Neural progenitor cell (in vitro differentiated cells): ENCODE measurements at places on chromosomes 16 and 17. TPM values are rescaled to one million over a fixed set of nuclear protein-coding genes. Genes with fewer than 3 reads are reported as not detected.

MMP25 gene
- total RNA-seq = 0.58 and 0.62 TPM in 2 replicates

TMEM238L gene
- total RNA-seq = not detected in 2 replicates

CLEC3A gene
- not detected in 2 replicates for total RNA-seq

KRT40 gene
- total RNA-seq = not detected in 2 replicates

NEUROD2 gene
- not detected in 2 replicates for total RNA-seq

AANAT gene
- not detected in 2 replicates for total RNA-seq

CPPED1 gene
- 6.0 and 9.7 TPM in 2 replicates for total RNA-seq

SLC13A2 gene
- total RNA-seq = not detected in 2 replicates

ANKS4B gene
- 0.22 TPM in 1 of 2 replicates, not detected in the other for total RNA-seq

ZDHHC1 gene
- total RNA-seq = 1.5 and 2.2 TPM in 2 replicates

RFFL gene
- total RNA-seq = 20.6 and 22.3 TPM in 2 replicates

HOXB7 gene
- not detected in 2 replicates for total RNA-seq

SAT2 gene
- 34.6 and 56.6 TPM in 2 replicates for total RNA-seq

DNA sequence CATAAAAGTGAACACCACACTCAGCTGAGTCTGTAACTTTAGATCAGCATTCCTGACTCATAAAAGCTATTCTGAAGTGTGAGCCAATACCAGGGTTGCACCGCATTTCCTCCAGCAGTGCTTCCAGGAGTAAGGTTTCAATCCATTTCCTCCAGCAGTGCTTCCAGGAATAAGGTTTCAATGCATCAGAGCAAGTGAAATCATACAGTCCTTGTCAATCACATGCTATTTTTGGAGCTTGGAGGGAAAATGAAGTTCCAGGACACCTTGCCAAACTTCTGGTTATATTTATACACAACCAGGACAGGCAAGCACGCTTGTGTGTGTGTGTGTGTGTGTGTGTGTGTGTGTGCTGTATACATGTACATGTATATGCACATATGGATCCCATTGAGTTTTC is 327.6 kb downstream of the GRIN2A start:
- no peak overlapping the region for H3K27ac ChIP-seq
- H3K4me1 ChIP-seq = no peaks in the 10 kb centered on the region
- H3K27me3 ChIP-seq = no peaks in the 10 kb centered on the region
- H3K4me3 ChIP-seq = no peak overlapping the region

GRCh38 chr16:23966597-23967394 is 131.0 kb downstream of the PRKCB start:
- H3K4me1 ChIP-seq = peaks cover 9% of the 10 kb centered on the region
- no peak for DNase-seq
- no peaks in the 10 kb centered on the region for H3K27me3 ChIP-seq

DNA sequence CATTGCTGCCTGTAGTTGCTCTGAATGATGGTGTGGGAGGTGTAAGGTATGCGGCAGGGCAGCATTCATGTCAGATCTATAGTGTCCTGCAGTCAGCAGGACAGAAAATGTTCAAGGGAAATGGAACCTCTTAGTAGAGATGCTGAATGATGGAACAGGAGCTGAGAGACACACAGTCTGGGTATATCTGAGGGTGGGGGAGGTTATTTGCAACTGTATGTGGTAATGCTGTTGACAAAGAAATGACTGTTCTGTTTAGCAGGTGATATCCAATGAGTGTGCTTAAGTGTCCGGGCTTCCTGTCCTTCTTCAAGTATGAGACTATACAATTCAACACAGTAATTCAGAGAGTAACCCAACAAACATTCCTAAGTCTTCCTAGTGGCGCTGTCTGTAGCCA is 46.6 kb downstream of the STH start:
- no peak overlapping the region for H3K4me3 ChIP-seq
- H3K27ac ChIP-seq = peak overlapping the region; percentile 35
- H3K36me3 ChIP-seq = peaks cover 23% of the 10 kb centered on the region
- peaks cover 12% of the 10 kb centered on the region for H3K4me1 ChIP-seq
- DNase-seq = no peak

GRCh38 chr16:82625066-82625968 is 1.5 kb upstream of the CDH13 start:
- H3K27me3 ChIP-seq = peaks cover 62% of the 10 kb centered on the region
- peaks cover 18% of the 10 kb centered on the region for H3K4me1 ChIP-seq

DNA sequence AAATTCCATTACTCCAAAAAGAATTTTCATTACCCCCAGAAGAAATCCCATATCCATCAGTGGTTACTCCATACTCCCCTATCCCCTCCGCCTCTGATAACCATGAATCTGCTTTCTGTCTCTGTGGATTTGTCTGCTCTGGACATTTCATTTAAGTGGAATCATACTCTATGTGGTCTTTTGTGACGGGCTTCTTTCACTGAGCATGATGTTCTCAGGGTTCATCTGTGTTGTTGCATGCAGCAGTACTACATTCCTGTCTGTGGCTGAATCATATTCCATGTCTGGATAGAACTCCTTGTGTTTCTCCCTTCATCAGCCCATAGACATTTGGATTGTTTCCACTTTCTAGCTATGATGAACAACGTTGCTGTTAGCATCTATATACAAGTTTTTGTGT is 59.5 kb upstream of the IRX3 start:
- H3K27me3 ChIP-seq = no peaks in the 10 kb centered on the region
- H3K4me1 ChIP-seq = peaks cover 11% of the 10 kb centered on the region
- no peak overlapping the region for H3K4me3 ChIP-seq
- H3K27ac ChIP-seq = no peak overlapping the region
- no peaks in the 10 kb centered on the region for H3K36me3 ChIP-seq
- no peak for DNase-seq

DNA sequence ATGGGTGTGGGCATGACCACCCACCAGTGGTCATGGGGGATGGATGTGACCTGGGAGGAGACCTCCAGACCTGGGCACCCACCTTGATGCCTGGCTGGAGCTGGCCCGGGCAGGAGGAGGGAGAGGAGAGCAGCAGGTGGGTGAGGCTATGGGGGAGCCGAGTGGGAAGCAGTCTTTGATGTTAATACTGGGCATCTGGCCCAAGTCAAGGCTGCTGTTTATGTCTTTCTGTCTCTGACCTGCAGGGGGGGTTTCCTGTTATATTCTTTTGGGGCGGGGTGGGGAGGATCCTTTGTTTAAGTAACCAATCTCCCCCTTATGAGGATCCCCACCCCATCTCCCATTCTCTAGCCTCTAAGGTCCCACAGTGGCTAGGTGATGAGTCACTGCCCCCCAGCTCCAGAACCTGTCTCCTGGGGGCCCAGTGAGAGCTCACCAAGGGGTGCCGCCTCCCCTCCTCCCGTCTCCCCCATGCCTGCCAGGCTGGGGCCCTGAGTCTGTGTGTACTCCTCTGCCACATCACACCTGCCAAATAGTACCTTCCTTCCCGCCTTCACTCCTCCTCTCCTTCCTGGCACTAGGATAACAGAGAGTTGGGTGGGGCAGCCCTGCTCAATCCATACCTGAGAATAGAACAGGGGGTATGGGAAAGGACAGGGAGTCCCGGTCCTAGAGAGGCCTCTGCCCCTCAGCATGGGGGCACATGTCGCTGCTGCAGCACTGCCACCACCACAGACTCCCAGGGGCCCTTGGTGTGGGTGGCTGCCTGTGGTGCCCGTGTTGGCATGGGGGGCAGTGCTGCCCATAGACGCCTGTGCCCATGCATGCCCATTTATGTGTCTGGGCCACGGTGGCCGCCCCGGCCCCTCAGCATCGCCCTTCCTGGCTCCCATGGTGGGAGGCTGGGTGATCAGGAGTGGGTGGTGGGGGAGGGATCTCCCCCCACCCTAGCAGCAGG is 7.3 kb downstream of the THRA start:
- H3K27me3 ChIP-seq = no peaks in the 10 kb centered on the region
- H3K4me3 ChIP-seq = no peak overlapping the region
- no peaks in the 10 kb centered on the region for H3K36me3 ChIP-seq
- peaks cover 61% of the 10 kb centered on the region for H3K4me1 ChIP-seq

- no peak for DNase-seq
- H3K27ac ChIP-seq = no peak overlapping the region
- no peak overlapping the region for H3K4me3 ChIP-seq
- no peaks in the 10 kb centered on the region for H3K27me3 ChIP-seq
- no peaks in the 10 kb centered on the region for H3K36me3 ChIP-seq
Observed at GRCh38 chr17:35028531-35029262, 34.8 kb downstream of the RFFL start.

- no peak overlapping the region for H3K27ac ChIP-seq
- no peak overlapping the region for H3K4me3 ChIP-seq
- H3K27me3 ChIP-seq = peaks cover 52% of the 10 kb centered on the region
Observed at GRCh38 chr16:31200821-31201568, 1.6 kb downstream of the PYCARD start.

- H3K27ac ChIP-seq = no peak overlapping the region
- no peak for DNase-seq
- H3K4me3 ChIP-seq = no peak overlapping the region
Observed at GRCh38 chr16:88714420-88715302, 8.4 kb downstream of the CTU2 start.

GRCh38 chr16:50584033-50584722 is 36.0 kb downstream of the NKD1 start:
- no peak for DNase-seq
- no peak overlapping the region for H3K27ac ChIP-seq
- H3K27me3 ChIP-seq = peaks cover 22% of the 10 kb centered on the region
- peaks cover 11% of the 10 kb centered on the region for H3K4me1 ChIP-seq

DNA sequence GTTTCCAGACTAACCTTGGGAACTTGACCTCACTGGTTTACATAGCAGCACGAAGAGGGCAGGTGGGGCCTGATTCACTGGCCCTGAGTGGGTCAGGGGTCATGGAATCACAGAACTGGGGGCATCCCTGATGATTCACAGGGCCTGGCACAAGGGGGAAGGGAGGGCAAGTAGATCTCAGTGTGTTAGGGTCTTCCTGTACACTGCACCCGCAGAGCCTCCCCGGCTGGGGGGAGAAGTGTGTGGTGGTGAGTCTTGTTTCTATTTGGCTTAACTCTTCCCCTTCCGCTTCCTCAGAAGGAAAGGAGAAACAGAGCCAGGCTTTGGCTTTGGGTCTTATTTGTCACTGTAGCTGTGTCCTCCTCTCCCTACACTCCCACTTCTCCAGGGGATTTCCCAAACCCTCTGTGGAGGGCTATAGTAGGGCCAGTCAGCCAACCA is 3.7 kb downstream of the STARD3 start:
- no peaks in the 10 kb centered on the region for H3K36me3 ChIP-seq
- DNase-seq = no peak
- peaks cover 49% of the 10 kb centered on the region for H3K4me1 ChIP-seq
- H3K4me3 ChIP-seq = no peak overlapping the region
- H3K27me3 ChIP-seq = no peaks in the 10 kb centered on the region

DNA sequence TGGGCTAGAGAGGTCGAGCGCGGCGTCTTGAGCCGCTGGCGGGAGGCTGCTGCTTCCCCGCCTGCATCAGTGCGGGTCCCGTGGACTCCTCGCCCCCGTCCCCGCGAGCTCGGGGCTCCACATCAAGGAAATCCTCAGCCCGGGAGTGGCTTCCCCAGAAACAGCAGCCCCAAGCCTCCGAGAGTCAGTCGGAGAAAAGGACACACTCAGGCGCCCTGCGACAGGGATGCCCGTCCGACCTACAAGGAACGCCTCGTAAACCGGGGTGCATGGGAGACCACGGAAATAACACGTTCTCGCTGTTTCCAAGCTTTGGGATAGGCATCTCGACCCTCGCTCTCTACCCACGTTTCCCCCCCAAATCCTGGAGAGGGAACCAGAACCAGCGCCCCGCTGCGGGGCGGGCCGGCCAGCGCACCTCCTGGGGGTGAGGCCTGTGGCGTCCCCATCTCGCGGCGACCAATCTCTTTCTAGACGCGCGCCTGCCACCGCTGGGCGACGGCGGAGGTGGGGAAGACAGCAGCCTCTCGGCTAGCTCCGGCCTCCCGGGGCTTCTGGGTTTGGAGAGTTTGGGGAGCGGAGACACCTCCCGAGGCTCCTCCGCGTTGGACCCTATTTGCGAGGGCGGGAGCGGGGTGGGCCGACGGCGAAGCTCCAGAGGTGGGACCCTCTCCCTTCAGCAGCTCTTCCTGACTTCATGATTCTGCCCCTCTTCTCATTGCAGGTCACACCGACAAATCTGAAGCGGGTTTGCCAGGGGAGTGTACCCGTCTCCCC is 759 bp upstream of the TP53I13 start:
- H3K27ac ChIP-seq = no peak overlapping the region
- peaks cover 20% of the 10 kb centered on the region for H3K4me1 ChIP-seq
- peak; percentile 84 for DNase-seq
- peak overlapping the region; percentile 71 for H3K4me3 ChIP-seq
- H3K36me3 ChIP-seq = no peaks in the 10 kb centered on the region
